ENCODE measurements at places on chromosomes 1 and 21. TPM values are rescaled to one million over a fixed set of nuclear protein-coding genes. Genes with fewer than 3 reads are reported as not detected.

KCNK1 gene
- 12.7 TPM for total RNA-seq

MAN1C1 gene
- 0.63 TPM for total RNA-seq

SYCP1 gene
- total RNA-seq, result not detected

TEDDM1 gene
- not detected for total RNA-seq

ERICH3 gene
- not detected for total RNA-seq

CHRNB2 gene
- 1.0 TPM for total RNA-seq

All from Daoy (cell line).